Aorta (tissue), 5 donors: ENCODE measurements at places on chromosomes 2 and 18.

GRCh38 chr2:164595031-164595430, 26.3 kb downstream of the GRB14 start:
- no peak for DNase-seq

DNA sequence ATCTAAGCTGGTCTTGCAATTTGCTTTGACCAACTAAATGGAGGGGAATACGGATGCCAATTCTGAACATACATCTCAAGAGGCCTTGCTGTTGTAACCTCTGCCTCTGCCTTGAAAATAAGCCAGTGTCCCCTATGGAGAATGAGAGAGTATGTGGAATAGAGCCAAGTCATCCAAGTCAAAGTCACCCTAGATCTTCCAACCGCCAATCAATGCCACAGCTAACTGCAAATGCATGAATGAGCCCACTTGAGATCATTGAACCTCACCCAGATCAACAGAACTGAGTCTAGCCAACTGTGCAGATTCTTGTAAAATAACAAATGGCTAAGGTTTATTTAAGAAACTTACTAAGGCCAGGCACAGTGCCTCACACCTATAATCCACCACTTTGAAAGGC, 139.8 kb upstream of the TANK start:
- DNase-seq: no peak

DNA sequence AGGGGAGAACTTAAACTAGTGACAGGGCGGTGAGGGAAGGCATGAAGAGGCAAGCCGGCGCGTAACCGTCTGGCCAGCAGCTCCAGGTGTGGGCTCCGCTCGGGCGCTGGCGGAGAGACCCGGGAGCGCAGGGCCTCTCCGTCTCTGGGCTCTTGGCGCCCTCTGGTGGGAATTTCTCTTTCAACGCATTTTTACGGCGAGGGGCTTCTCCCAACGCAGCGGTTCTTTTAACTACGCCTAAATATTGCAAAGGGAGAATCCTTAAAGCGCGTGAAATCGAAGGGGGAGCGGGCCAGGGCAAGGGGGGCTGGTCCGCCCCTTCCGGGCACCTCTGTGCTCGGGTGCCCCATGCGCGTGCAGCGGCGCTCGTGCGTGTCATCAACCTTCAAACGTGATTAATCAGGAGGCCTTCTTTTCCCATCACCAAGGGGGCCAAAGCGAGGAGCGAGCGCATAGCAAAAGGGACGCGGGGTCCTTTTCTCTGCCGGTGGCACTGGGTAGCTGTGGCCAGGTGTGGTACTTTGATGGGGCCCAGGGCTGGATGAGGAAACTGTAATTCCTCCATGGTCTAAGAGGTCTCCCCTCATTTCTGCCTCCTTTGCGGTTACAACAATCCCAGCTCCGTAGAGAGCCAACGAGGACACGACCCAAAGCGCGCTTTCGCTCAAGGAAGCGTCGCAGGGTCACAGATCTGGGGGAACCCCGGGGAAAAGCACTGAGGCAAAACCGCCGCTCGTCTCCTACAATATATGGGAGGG, 762 bp upstream of the GAD1 start:
- no peak for DNase-seq

DNA sequence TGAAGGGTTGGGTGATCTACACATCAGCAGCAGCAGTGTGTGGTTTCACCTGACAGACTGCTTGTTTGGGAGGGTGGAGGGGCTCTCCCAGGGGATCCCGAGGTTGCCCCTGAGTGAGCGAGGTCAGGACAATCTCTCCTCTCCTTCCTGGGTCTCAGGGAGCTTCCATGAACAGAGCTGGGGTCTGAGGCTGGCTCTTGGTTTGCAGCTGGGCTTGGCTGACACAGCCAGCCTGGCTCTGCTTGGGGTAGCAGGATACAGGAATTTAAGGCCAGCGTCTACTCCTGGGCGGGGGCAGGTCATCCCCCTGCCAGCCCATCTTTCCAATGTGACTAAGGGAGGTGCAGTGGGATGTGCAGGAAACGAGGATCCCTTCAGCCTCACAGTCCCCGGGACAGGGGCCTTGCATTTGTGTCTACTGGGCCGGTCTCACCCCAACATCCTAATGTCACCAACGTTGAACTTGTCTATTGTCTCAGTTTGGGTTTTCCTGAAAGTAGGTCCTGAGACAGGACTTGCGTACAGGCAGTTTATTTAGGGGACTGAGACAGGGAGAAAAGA, 262.6 kb upstream of the HDAC4 start:
- no peak for DNase-seq

- no peak for DNase-seq
Observed at GRCh38 chr2:224517963-224518362, 67.2 kb downstream of the CUL3 start.
